ENCODE measurements at places on chromosomes 6 and 20.

DNA sequence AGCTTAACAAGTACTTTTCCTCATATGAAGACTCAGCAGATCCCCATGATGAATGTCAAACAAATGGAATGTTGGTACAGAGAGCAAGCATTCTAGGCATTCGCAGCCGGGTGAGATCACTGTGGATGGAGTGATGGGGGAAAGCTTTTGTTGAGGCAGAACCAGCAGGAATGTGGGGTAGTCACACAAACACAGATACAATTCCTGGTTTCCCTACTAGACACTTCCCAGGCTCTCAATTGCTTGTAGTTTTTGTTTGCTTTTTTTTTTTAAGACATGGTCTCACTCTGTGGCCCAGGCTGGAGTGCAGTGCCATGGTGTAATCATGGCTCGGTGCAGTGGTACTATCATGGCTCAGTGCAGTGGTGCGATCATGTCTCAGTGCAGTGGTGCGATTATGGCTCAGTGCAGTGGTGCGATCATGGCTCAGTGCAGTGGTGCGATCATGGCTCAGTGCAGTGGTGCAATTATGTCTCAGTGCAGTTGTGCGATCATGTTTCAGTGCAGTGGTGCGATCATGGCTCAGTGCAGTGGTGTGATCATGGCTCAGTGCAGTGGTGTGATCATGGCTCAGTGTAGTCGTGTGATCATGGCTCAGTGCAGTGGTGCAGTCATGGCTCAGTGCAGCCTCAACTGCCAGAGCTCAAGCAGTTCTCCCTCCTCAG is 15.4 kb upstream of the IER3 start:
- no peak for DNase-seq

GRCh38 chr6:17178326-17178725 is 76.5 kb downstream of the STMND1 start:
- DNase-seq = no peak

DNA sequence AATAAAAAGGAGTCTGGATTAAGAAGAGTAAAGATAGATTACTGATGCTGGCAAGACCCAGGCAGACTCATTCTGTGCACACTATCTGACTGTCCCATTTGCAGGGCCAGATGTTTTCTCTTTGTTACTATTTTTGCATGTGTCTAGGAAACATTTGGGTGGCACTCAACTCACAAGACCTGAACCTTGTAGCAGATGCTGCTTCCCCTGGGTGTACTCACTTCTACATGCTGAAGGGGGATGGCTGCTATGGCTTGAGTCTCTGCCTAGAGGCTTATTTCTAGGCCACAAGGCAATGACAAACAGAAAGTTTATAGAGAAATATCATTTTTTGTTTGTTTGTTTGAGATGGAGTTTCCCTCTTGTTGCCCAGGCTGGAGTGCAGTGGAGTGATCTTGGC is 351.4 kb downstream of the FOXA2 start:
- no peak for DNase-seq

DNA sequence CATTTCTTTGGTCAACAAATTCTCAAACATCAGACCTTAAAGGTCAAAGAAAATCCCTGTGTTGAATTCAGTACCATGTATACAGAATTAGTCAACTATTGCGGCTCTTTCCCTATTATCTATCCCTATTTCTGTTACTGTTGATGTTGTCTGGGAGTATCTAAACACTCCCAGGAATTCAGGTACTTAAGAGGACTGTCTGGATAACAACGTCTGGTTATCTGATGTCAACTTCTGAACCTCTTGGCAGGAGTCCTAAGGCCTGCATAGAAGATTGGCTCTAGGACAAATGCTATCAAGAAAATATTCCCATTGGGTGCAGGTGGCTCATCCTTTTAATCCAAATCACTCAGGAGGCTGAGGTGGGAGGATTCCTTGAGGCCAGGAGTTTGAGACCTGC is 255.6 kb downstream of the KHDC1L start:
- no peak for DNase-seq

DNA sequence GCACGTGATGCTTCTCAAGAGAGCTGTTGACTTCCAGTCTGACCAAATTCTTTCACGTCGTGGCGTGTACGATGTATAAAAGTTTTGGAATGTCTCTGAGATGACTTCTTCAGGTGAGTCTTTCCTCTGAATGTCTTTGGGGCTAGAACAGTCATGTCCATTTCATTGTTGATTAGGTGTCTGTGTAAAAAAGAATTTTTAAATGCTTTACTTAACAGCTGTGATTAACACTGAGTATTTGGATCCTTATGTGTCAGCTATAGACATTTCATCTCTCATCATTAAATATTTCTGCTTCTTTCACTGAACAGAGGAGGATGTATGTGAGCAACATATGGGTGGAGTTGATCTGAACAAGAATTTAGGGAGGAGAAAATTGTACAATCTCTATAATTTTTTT is 29.3 kb upstream of the KIF13A start:
- no peak for DNase-seq

DNA sequence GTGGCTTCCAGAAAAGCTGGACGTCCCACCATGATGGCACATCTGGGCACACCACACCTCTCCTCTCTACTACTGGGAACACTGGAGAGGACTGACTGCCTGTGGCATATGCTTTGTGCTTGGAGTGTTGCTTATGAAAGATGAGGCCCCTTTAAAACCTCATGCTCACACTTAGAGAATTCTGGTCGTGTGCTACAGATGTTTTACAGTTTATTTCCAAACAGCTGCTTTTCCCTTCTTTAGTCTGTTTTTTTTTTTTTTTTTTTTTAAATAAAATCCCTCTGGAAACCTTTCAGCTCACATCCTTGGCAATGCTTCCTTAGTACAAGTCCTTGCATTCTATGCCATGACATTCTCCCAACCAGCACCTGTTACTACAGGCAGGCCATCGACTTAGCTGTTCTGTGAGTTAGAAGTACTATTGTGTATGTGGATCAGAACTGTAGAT is 60.3 kb downstream of the BMP6 start:
- DNase-seq = no peak

- DNase-seq = no peak
Observed at GRCh38 chr6:157374889-157375443, 6.0 kb upstream of the ZDHHC14 start.

DNA sequence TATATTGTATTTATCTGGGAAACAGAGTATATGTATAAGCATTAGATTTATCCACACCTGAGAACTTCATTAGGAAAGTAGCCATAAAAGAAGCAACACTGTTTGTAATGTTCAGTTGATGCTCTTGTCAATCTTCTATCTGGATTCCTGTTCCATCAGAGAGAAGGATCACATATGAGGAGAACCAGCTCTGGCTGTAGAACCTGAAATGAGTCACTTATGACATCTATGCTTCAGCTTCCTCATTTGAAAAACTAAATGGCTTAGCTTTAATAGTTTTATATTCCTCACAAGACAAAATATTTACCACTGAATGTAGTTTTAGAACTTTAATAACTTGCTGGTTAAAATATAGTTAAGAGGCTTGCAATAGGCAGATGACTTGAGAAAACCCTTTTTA is 144.7 kb downstream of the TASP1 start:
- DNase-seq = no peak

DNA sequence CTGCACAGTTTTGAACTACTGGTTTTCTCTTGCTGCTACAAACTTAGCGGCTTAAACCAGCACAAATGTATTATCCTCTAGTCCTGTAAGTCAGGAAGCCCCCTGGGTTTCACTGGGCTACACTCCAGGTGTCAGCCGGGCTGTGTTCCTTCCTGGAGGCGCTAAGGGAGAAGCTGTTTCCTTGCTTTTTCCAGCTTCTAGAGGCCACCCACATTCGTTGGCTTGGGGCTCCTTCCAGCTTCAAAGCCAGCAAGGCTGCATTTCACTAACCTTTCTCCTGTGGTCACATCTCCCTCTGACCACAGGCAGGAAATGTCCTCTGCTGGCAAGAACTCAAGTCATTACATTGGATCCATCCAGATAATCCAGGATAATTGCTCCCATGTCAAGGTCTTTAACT is 350.6 kb upstream of the PLCB4 start:
- no peak for DNase-seq

DNA sequence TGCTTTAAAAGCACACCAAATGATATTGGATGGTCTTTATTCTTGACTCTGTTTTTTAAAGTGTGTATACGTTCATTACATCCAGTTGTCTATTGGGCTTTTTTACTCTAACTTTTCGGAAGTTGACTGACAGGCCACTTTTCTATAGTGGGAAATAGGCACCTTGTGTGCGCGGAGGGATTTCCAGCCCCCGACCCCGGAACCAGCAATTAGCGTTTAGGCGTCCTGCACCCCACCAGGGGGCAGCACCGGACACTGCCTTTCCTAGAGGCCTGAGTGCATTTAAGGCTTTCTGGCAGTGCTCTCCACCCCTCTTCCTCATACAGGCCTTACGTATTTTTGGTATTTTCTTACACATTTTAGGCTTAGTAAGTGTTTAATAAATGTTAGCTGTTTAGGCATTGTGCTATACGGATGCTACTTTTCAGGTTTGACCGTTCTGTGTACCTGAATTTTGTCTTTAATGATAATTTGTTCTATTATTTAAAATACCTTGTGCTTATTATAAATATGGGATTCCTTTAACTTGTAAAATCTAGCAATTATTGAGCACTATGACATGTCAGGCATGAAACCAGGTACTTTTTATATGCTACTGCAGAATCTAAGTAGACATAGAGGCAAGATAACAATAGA is 231.8 kb downstream of the BCKDHB start:
- peak; percentile 59 for DNase-seq
